ENCODE measurements at places on chromosomes 1 and 21. TPM values are rescaled to one million over a fixed set of nuclear protein-coding genes. Genes with fewer than 3 reads are reported as not detected.
A peak's percentile ranks its signal among the peaks of the same experiment; 100 is the strongest.

Gene LRRN2
- 1.5 TPM for total RNA-seq

Gene TTC34
- 0.70 TPM for total RNA-seq

Gene PALMD
- total RNA-seq = 122 TPM

Gene WASF2
- 57.3 TPM for total RNA-seq

Gene ST6GALNAC3
- 3.9 TPM for total RNA-seq

Gene KPRP
- total RNA-seq = not detected

Gene CCDC181
- 0.65 TPM for total RNA-seq

Gene ATP1A4
- total RNA-seq = not detected

Gene FCGR3A
- total RNA-seq = 31.4 TPM

Gene NR0B2
- 4.7 TPM for total RNA-seq

Gene PBX1
- total RNA-seq = 78.8 TPM

Gene DNAH14
- total RNA-seq = 4.6 TPM

Gene KRTAP24-1
- not detected for total RNA-seq

DNA sequence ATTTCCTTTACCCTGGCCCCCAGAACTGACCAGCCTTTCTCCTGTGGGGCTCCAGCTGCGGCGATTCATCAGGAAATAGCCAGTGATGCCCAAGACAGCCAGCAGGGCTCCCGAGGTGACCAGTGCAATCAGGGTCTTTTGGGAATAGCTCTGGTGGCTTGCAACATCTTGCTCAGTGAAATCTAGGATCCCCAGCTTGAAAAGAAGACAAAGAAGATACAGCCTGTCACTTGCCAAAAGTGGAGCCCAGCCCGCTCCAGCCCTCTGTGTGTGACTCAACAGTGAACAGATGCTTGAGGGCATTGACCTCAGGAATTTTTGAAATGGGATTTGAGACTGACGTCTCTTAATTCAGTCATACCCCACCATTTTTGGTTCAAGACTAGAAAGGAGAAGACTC, 22.3 kb downstream of the CD34 start:
- DNase-seq = peak; percentile 69

DNA sequence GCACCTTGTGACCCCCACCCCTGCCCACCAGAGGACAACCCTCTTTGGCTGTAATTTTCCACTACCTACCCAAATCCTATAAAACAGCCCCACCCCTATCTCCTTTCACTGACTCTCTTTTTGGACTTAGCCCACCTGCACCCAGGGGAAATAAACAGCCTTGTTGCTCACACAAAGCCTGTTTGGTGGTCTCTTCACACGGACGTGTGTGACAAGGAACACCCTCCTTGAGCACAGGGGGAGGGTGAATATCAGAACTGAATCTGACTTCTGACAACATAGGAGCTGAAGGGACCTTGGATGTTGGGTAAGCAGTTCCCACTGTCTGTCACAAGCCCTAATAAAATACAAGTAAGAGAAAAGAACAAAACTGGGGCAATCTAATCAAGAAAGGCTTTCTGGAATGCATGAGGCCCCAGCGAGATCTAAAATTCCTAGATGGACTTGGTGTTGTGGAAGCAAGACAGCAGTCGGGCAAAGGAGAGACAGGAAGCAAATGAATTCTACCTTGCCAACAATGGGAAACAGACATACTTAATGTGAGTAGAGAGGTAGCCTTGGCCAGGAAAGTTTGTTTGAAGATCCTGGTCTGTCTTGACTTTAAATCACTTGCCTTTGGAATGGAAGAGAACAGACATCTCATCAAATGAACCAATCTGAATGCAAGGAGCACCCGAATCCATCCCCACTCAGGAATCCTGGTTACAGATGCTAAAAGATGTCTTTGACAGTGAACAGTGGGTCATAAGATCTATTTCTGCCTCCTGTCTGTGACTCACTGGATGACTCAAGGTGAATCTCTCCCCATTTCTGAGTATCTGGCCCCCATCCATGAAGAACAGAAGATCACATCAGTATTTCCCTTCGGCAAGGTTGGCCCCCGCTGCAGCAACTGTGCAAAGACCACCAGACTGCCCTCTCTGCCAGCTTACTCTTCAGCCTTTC, 53.3 kb downstream of the OLFML3 start:
- no peak for DNase-seq

- peak; percentile 80 for DNase-seq
Measured at GRCh38 chr1:9455487-9456234, 83.6 kb upstream of the SLC25A33 start.

DNA sequence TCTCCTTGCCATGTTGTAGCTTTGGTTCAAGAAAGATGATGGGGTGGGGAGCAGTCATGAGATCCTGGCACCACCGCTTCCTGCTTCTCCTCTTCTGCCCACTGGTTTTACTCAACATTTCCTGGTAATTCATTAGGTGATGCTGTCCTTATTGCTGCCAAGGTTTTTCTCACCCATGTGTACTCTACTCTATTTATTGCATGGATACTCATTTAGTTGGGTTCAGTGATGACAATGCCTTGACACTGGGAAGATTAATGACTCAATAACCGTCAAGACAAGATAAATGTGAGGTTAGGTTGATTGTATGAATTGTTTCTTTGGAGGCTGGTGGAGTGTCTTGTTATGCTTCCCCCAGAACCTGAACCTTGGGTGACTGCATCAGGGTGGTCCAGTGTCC, 484.2 kb downstream of the SIPA1L2 start:
- no peak for DNase-seq

- DNase-seq = no peak
Measured at GRCh38 chr1:78787544-78787943, 137.9 kb downstream of the IFI44 start.

DNA sequence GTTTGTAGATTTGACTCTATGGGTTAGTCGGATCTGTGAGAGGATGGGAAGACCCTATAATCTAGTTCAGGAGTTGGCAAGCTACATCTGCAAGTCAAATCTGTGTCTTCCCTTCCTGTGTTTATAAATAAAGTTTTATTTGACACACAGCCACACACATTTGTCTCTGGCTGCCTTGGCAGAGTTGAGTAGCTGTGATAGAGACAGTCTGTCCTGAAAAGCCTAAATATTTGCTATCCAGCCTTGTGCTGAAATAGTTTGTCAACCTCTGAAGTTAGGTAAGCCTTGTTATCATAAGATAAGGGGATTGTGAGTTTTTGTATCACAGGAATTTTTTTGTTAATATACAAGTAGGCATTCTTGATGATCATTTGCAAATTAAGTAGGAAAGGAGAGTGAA, 136.8 kb downstream of the NOS1AP start:
- no peak for DNase-seq

DNA sequence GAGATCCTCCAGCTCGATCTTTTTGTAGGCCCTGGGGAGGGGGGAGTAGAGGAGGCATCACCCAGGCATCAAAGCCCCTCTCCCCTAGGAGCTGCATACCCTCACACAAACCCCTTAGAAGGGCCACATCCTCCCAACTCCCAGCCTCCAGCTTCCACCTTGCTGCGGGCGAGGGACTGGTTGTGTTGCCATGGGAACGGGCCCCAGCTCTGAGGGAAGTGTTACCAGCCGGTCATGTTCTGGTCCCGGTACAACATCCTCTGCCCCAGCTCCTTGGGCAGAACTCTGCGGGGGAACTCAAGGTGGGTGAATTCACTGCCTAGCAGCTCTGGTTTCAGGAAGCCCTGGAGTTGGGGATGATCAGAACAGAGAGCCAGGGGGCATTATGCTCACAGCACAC, 4.1 kb downstream of the PPM1J start:
- no peak for DNase-seq

DNA sequence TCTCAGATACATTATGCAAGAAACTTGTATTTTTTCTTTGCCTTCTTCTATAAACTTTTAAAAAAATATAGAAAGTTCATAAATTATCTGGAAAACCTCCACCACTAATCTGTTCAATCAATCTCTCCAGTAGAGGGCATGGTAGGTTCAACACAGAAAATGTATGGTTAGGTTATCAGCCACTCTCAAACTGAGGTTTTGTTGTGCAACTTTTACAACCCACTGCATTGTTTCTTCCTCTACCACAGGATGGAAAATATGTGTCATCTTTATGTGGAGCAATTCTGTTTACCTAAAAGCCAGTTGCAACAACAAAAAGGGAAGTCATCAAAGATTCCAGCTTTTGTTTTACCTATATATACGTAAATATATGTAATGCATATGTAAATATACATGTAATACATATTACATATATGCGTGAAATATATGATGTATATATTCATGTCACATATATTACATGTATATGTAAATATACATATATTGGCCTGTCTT, 3.0 kb upstream of the RGS2 start:
- no peak for DNase-seq

DNA sequence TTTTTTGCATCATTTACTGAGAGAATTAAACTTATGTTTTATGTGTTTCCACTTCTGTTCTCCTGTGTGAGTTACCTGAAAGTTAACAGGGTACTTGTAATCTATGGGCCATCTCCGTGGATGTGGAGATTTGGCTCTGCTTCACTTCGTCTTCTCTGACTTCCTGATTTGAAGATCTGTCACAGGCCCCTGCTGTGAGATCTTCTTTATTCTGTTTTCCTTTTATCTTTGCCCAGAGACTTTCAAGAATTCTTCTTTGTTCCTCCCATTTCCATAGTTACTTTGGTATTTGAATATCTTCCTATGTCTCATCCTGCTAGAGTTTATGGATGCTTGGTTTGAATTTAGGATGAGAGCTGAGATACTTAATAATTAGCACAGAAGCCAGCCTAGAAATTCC, 35.4 kb upstream of the PKN2 start:
- DNase-seq = no peak

DNA sequence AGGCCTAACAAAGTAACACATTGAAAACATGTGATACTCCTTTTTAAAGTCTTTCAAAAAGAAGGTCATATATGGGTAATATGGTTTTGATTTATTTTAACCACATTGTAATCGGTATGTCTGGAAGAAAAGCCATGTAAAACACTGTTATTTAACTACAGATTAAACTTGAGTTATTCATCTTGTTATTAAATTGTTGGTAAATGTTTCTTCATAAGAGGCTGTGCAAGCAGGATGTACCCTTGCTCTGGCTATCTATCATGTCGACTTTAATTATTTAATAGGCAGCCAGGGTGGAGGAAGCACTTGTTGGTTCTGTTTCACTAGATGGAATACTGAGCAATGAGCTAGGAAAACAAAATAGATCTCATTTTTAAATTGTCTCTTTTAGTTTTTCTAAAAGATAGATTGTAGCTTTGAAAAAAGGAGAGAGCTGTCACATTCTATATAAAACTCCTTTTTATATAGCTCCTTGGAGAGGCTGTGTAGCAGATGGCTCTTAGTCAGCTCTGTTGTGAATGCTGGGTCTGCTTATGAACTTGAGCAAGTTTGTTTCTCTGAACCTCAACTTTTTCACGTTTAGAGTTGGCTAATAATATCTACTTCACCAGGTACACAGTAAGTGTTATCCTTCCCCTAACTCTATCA, 39.5 kb downstream of the LRRC8B start:
- DNase-seq = no peak

DNA sequence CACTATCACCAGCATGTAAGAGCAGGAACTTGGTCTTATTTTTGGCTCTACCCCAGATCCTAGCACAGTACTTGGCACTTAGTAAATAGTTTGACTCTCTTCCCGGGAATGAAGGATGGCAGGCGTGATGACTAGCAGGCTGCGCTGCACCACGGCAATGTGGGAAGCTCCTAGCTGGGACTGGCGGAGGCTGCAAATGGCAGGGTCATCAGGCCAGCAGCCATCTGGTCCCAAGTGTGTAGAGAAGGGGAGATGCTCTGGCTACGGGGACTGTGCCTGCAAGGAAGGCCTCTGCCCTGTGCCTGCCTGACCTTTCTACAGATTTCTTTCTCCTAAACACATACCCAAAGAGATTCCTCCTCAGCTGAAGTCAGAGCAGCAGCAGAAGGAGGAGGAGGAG, 95.0 kb downstream of the KCND3 start:
- DNase-seq = no peak

GRCh38 chr1:7738044-7738443, 33.1 kb upstream of the VAMP3 start:
- no peak for DNase-seq

DNA sequence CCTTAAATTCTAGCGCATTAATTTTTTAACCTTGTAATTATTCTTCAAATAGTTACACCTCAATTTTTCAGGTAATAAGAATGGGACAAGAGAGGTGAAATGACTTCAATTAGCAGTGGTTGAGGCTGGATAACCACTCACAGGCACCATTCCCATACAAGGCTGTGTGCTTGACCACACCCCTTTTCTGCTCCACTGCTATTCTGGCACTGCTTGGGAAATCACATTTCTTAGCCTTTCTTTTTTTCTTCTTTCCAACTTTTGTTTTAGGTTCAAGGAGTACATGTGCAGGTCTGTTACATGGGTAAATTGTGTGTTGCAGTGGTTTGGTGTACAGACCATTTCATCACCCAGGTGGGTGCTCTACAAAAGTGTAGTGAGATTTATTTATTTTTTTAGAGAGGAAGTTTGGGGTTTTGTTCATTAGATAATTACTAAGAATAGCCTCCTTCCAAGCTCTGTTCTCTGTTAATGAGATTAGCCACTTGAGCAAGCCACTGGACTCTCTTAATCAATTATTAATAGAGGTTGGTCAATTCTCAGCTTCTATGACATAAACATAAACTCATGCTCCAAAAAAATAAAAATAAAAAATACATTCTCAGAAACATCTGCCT, 14.4 kb downstream of the ILDR2 start:
- no peak for DNase-seq

DNA sequence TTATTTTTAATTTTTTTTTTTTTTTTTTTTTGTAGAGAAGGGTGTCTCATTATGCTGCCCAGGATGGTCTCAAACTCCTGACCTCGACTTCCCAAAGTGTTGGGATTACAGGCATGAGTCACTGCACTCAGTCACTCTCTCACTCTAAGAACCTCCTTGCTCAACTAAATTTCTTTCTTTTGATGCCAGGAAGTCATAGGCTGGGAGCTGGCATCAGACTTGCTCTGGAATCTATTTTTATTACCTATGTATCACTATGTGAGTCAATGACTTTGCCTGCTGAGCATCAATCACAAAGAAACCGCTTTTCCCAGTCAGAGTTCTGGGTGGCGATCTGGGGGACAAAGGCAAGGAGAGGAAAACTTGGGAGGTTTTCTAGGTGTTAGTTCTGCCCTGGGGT, 35.5 kb upstream of the PARP1 start:
- no peak for DNase-seq

- DNase-seq = peak; percentile 94
Measured at GRCh38 chr21:44949779-44950198, 10.0 kb downstream of the SLX9 start.

DNA sequence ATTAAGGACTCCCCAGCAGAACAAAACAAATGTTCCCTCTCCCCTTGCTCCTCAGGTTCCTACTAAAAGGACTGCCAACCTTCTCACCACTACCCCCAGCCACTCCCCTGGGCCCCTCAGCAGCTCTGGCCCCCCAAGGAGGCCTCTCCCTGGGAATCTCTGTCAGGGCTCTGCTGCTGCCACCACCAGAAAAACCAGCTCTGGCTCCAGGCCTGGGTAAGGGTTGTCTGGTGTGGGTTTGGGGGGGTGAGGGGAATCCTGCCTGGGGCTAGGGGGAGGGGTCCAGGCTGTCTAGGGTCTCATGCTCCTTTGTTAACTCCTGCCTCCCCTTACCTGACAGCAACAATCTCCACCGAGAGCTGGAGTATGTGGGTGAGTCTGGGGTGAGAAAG, 4.8 kb downstream of the NECTIN4 start:
- no peak for DNase-seq

DNA sequence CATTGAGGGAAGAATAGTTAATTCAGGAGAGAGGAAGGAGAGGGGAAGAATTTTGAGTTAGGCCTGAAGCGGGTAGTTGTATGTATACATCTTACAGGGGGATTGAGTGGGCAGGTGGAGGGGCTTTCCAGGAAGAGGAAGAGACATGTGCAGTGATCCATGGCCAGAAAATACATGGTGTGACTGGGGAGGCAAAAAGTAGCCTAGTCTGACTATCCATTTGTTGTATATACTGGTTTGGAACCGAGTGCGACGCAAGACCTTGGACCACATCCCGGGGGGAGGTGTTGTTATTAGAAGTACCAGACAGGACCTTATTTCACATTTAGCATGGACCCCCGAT, 158.3 kb downstream of the SDCCAG8 start:
- no peak for DNase-seq
